ENCODE measurements at places on chromosomes 4 and X. TPM values are rescaled to one million over a fixed set of nuclear protein-coding genes. Genes with fewer than 3 reads are reported as not detected.

MAGEB10 gene
- not detected for total RNA-seq

CYSLTR1 gene
- 0.76 TPM for total RNA-seq

FNIP2 gene
- total RNA-seq = 9.9 TPM

SLC10A7 gene
- 6.0 TPM for total RNA-seq

RHOH gene
- not detected for total RNA-seq

HPSE gene
- total RNA-seq = 0.24 TPM

BCAP31 gene
- total RNA-seq = 91.9 TPM

SHROOM2 gene
- total RNA-seq = 0.29 TPM

MAGEA3 gene
- not detected for total RNA-seq

LUZP4 gene
- not detected for total RNA-seq

AKAP17A gene
- 14.9 TPM for total RNA-seq

PPP2R2C gene
- total RNA-seq = 0.44 TPM

BEX5 gene
- not detected for total RNA-seq

TFDP3 gene
- not detected for total RNA-seq

ARHGAP6 gene
- 10.7 TPM for total RNA-seq

SPANXA2 gene
- total RNA-seq = not detected

EPHA5 gene
- not detected for total RNA-seq

TMPRSS11B gene
- total RNA-seq = not detected

MMRN1 gene
- total RNA-seq = 2.4 TPM

USP27X gene
- total RNA-seq = 1.0 TPM

PALLD gene
- 165 TPM for total RNA-seq

L1CAM gene
- 0.55 TPM for total RNA-seq

GPC3 gene
- 3.4 TPM for total RNA-seq

SPATA18 gene
- total RNA-seq = 0.46 TPM

TMEM150C gene
- total RNA-seq = 13.5 TPM

SHISA3 gene
- 0.31 TPM for total RNA-seq

RUFY3 gene
- 36.0 TPM for total RNA-seq

SLC25A43 gene
- total RNA-seq = 2.3 TPM

All from gastrocnemius medialis (tissue), 4 donors.